ENCODE measurements at places on chromosomes 7 and 10.

- DNase-seq: no peak
Observed at GRCh38 chr7:77580762-77581350, 43.8 kb downstream of the PTPN12 start.

GRCh38 chr10:94487575-94487974, 58.0 kb upstream of the HELLS start:
- no peak for DNase-seq

GRCh38 chr7:31782411-31782991, 95.5 kb downstream of the PPP1R17 start:
- DNase-seq: no peak

- no peak for DNase-seq
Observed at GRCh38 chr7:50703654-50704053, 79.0 kb downstream of the GRB10 start.

GRCh38 chr7:38235606-38236005, 37.8 kb downstream of the TARP start:
- no peak for DNase-seq

DNA sequence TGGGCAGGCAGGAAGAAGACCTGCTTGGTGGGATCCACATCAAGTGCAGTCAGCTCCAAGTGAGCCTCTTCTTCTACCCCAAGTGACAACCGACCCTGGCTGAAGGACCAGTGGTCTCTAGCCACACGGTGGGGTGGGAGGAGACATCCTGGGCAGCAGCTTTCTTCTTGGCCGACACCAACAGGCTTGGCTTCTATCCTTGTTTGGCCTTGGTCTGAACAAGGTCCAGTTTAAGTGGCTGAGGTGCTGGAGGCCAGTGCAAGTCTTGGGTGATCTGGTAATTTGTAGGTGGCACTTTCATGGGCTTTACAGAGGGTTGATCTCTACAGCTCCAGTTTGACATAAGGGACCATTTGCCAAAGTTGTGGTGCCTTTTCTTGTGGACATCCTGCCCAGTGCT, 63.6 kb upstream of the PDCD4 start:
- no peak for DNase-seq

DNA sequence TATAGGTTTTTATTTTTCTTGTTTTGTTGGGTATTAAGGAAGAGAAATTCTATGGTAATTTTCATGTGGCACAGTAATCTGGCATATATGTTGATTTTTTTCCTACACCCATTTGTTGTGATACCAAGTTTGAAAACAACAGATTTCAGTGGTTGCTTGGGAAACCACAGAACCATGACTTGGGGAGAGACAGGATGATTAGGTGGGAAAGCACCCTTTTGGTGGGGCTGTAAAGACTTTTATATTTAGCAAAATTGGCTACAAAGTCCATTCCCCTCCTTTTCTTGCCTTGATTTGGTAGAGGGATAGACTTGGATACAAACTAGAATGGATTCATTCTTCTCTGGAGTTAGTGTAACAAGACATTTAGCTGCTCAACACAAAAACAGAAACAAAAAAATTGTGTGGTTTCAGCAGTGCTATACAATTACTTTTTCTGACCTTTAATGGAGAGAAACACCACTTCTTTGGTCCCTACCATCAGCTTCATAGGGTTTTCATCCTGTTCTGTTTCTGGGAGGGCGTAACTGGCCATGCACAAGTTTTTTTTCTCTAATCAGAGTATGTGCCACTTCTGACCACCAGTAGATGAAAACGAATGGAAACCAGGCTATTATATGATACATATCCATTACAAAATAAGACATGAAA, 52.7 kb downstream of the FIGNL1 start:
- DNase-seq: no peak

GRCh38 chr10:101297901-101298486, 56.0 kb upstream of the BTRC start:
- DNase-seq: peak; percentile 58

GRCh38 chr7:32039000-32039756, 31.0 kb downstream of the PDE1C start:
- no peak for DNase-seq

DNA sequence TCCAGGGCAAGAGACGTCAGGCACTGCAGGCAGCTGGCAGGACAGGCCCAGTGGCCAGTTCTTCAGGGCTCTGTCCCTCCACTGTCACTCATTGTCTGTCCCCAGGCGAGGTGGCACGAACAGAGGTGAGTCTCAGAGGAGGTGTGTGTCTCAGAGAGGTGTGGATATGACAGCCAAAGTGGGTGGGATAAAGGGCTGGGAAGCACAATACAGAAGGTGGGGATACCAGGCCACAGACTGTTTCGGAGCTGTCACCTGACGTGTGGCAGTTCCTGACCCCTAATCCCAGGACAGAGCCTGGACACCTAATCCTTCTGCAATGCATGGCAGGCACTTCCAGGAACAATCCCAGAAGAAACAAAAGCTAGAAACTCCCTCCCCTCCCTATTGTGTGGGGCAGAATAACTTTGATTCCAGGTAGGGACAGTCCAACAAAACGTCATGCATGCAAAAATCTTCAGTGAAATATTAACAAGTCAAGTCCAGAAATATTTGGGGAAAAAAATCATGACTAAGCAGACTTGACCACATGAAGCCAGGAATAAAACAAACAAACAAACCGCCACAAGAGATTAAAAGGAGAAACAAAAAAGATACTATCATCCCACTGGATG, 11.6 kb downstream of the KLRG2 start:
- DNase-seq: no peak

- DNase-seq: no peak
Observed at GRCh38 chr10:14259696-14260566, 70.8 kb downstream of the FRMD4A start.

GRCh38 chr10:48881937-48882336, 57.7 kb downstream of the LRRC18 start:
- DNase-seq: no peak

Measured in activated T-helper 1 cell treated with anti-CD3 and anti-CD28 coated beads, Interleukin-2, amount 50 U/mL, for 16 hours (primary cell).